Liver (tissue), 10 donors: ENCODE measurements at places on chromosomes 2 and 18. TPM values are rescaled to one million over a fixed set of nuclear protein-coding genes. Genes with fewer than 3 reads are reported as not detected.
A peak's percentile ranks its signal among the peaks of the same experiment; 100 is the strongest.

Gene IL18RAP
- total RNA-seq: 2.1 TPM

Gene REG1B
- not detected for total RNA-seq

Gene LRRTM4
- 0.08 TPM for total RNA-seq

DNA sequence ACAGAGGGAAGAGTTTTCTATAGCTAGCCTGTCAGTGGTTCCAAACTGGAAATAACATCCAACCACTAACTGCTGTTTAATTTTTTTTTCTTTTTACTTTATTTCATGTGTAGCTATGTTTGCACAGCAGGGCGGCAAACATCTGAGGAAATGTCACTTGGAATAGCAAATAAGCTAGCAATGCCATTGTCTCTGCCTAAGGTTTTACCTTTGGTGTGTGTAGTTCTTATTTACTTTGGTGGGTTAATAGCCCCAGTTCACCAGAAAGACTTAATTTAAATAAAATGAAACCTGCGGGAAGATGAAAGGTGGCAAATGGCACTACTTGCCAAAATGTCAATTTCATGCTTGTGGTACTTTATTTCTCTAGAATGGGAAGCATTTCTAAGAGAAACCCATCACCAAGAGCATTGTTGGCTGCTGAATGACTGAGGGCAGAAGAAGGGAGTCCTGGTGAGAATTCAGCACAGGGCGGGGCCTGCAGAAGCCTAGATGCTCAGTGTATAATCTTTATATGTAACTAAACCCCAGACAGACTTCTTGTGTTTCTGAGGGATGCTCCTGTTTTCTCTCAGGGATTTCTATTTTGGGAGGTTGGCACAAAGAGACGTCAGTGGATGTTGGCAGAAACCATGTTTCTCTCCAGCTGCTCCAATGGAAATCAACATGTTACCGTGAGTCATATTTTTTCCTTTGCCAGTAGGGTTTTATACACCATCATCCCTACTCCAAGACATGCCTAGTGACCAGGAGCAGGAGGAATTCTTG is 300.4 kb upstream of the NT5C1B start:
- H3K27ac ChIP-seq: no peak overlapping the region
- no peaks in the 10 kb centered on the region for H3K36me3 ChIP-seq
- H3K4me1 ChIP-seq: no peaks in the 10 kb centered on the region
- DNase-seq: no peak
- H3K4me3 ChIP-seq: no peak overlapping the region

- H3K27me3 ChIP-seq: no peaks in the 10 kb centered on the region
- no peaks in the 10 kb centered on the region for H3K36me3 ChIP-seq
- H3K4me3 ChIP-seq: no peak overlapping the region
- peak overlapping the region; percentile 5 for H3K27ac ChIP-seq
- peaks cover 9% of the 10 kb centered on the region for H3K4me1 ChIP-seq
Observed at GRCh38 chr2:42951263-42951938, 159.0 kb upstream of the HAAO start.

- H3K27ac ChIP-seq: no peak overlapping the region
- DNase-seq: no peak
- H3K27me3 ChIP-seq: no peaks in the 10 kb centered on the region
- peaks cover 3% of the 10 kb centered on the region for H3K4me1 ChIP-seq
Observed at GRCh38 chr2:146777181-146777580, 1067.6 kb upstream of the ACVR2A start.

DNA sequence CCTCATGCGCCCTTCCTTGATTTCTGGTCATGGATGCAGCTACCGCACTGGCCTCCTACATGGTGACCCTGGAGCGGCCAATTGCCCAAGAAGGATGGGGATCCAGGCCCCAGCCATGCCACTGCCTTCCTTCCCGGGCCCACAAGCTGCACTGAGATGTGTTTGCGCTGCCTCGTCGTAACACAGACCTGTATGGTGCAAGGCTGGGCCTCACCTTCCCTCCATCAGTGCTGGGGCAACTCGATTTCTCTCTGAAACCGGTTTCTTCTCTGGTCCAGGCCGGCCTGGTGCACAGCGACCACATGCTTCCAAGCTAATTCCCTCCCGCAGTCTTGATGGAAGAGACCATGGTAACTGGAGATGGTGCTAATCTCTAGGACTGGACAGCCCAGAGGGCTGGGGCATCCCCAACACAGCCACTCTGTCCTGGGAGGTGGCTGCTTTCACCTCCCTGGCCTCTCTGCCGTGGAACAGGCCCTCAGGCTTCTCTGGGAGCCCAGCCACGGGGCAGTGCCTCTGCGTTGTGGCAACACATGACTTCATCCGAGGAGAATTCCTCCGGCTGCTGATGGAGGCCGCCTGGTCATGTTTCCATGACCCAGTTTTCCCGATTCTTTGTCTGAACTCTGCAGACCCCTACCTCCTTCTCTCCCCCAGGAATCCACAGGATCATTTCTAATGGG is 184.2 kb downstream of the GLI2 start:
- H3K27me3 ChIP-seq: no peaks in the 10 kb centered on the region
- H3K4me1 ChIP-seq: no peaks in the 10 kb centered on the region
- no peak overlapping the region for H3K27ac ChIP-seq
- no peak for DNase-seq
- H3K4me3 ChIP-seq: no peak overlapping the region

- no peak overlapping the region for H3K4me3 ChIP-seq
- H3K4me1 ChIP-seq: no peaks in the 10 kb centered on the region
- H3K27me3 ChIP-seq: no peaks in the 10 kb centered on the region
Observed at GRCh38 chr2:186256540-186256939, 229.5 kb upstream of the ZC3H15 start.

DNA sequence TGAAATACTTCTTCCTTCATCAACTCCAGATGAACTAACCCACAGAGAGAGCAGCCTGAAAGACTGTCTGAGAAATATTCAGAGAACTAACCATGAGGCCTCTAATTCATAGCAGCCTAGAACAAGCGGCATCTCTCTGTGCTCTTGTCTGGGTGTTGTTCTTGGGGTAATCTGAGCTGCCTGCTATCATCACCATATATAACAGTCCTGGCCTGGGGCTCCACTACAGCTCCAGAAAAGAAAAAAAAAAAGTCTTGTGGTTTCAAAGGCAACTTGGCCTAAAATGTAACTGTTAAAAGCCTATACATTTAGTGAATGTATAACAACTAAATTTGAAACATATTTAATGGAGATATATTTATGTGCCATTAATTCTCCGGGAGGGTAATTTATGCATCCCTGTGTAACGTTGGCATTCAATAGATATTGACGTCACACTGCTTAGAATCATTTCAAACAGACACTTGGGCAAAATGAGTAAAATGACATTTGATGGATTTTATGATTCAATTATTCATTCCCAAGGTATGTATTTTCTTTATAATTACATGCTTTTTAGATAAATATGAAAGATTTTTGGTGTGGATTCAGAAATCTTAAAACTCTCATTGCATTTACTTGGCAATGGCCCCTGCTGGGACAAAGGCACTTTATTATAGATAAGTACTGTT is 294.3 kb downstream of the HRH4 start:
- peaks cover 3% of the 10 kb centered on the region for H3K27me3 ChIP-seq
- no peaks in the 10 kb centered on the region for H3K4me1 ChIP-seq
- no peak for DNase-seq
- no peak overlapping the region for H3K27ac ChIP-seq

DNA sequence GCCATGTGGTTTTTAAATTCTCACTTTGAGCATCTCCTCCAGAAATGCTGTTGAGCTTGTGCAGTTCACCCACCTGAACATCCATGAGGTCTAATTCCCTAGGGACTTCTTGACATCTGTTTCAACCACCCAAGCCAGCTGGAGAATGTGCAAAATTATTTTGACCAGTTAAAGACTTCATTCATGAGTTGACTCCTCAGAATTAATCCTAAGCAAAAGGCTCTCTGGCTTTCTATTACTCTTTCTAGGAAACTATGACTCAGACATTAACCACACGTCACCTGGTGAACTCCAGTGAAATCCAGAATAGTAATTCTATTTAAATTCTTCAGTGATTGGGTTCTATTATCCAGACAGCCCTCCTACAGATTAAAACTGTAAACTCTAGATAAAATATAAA is 247.5 kb downstream of the NBAS start:
- H3K36me3 ChIP-seq: no peaks in the 10 kb centered on the region
- H3K4me1 ChIP-seq: no peaks in the 10 kb centered on the region
- H3K27me3 ChIP-seq: no peaks in the 10 kb centered on the region

GRCh38 chr18:34953212-34953611 is 88.0 kb upstream of the MAPRE2 start:
- H3K36me3 ChIP-seq: no peaks in the 10 kb centered on the region
- H3K27ac ChIP-seq: no peak overlapping the region
- no peak overlapping the region for H3K4me3 ChIP-seq
- H3K4me1 ChIP-seq: no peaks in the 10 kb centered on the region
- H3K27me3 ChIP-seq: no peaks in the 10 kb centered on the region
- no peak for DNase-seq

DNA sequence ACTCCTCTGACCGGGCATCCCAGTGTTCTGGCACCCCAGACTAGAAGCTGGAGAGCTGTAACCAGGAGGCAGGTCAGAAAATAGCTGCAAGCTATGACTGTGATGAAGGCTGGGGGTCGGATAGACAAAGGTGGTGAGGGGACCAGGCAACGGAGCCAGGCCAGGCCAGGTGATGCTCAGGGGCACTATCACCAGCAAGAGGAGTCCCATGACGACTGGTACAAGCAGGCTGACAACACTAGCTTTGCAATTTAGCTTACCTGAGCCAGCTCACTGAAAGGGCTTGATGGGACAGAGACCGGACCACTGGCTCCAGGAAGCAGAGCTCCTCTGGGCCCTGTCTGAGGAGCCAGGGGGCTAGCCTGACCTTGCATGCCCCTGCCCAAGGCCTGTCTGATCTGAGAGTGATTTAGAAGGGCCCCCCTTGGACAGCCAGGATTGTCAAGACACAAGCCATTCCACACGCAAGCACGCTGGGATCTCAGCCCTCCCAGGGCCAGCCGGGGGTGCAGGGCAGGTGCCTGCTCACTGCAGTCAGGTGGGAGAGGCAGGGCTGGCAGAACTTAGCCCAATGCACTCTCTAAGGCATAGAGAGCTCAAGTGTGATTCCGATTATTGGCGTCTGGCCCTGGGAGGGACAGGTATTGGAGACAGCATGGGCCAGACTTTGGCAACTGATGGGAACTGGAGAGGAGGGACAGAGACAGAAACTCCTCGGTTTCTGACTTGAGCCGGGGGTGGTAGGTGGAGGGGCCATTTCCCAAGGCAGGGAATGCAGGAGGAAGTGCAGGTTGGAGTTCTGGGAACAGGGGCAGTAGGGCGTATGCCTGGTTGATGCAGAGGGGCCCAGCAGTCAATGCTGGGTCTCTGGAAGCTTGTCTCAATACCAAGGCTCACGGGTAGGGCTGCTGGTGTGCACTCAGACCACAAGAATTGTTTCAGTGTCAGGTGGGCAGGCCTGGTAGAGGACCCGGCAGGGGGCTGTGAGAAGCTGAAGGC is 47.7 kb downstream of the MYO7B start:
- H3K4me3 ChIP-seq: no peak overlapping the region
- no peaks in the 10 kb centered on the region for H3K36me3 ChIP-seq
- H3K27ac ChIP-seq: no peak overlapping the region
- H3K4me1 ChIP-seq: no peaks in the 10 kb centered on the region
- no peaks in the 10 kb centered on the region for H3K27me3 ChIP-seq
- DNase-seq: no peak

DNA sequence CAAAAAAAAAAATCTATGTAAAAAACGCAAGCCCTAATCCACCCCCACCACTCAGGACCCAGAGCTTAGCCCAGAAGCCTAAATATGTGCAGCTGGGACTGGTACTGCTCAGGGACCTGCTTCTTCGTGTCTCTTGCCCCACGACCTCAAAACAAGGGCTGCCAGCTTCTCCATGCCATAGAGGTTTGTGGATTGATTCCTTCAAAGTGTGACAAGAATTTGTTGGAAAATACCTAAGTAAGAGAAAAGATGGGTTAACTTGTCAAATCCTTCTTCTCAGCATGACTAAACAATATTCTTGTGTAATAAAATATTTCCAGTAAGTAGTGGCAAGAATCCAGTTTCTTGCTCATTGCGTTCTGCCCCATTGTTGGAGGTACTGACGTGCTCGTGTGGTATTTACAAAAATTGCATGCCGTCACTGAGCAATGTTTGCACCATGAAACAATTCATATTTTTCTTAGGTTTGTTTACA is 825 bp upstream of the SCYGR1 start:
- H3K4me3 ChIP-seq: no peak overlapping the region
- no peak overlapping the region for H3K27ac ChIP-seq
- no peaks in the 10 kb centered on the region for H3K36me3 ChIP-seq
- no peaks in the 10 kb centered on the region for H3K27me3 ChIP-seq

DNA sequence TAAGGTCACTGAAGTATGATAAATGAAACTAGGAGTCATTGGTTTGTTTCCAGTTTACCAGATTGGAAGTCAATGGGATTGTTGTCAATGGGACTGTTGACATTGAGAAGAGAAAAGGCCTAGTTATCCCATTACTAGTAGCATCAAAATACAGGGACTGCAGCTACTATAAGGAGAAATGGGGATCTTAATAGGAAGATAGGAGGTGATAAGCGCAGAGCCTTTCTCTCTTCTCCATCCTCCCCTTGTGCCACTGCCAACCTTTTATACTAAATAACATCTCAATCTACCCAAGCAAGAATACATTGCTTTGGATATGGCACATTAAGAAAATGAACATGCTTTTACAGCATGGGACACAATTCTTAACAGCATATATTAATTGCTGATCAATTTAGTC is 10.5 kb upstream of the BBS5 start:
- no peaks in the 10 kb centered on the region for H3K36me3 ChIP-seq
- no peak overlapping the region for H3K27ac ChIP-seq
- no peaks in the 10 kb centered on the region for H3K4me1 ChIP-seq
- DNase-seq: no peak
- no peaks in the 10 kb centered on the region for H3K27me3 ChIP-seq
- no peak overlapping the region for H3K4me3 ChIP-seq

- H3K27me3 ChIP-seq: no peaks in the 10 kb centered on the region
- no peak for DNase-seq
- no peaks in the 10 kb centered on the region for H3K36me3 ChIP-seq
- no peak overlapping the region for H3K4me3 ChIP-seq
- no peak overlapping the region for H3K27ac ChIP-seq
Observed at GRCh38 chr18:43563780-43564179, 286.5 kb upstream of the SYT4 start.

GRCh38 chr18:76524900-76525698 is 30.1 kb upstream of the ZNF516 start:
- H3K4me3 ChIP-seq: peak overlapping the region; percentile 41
- no peak for DNase-seq
- H3K36me3 ChIP-seq: no peaks in the 10 kb centered on the region
- no peaks in the 10 kb centered on the region for H3K27me3 ChIP-seq
- H3K27ac ChIP-seq: no peak overlapping the region
- H3K4me1 ChIP-seq: peaks cover 25% of the 10 kb centered on the region

- no peak overlapping the region for H3K4me3 ChIP-seq
- no peaks in the 10 kb centered on the region for H3K27me3 ChIP-seq
- H3K4me1 ChIP-seq: no peaks in the 10 kb centered on the region
- no peak for DNase-seq
Observed at GRCh38 chr18:2893676-2894075, 46.9 kb downstream of the EMILIN2 start.

DNA sequence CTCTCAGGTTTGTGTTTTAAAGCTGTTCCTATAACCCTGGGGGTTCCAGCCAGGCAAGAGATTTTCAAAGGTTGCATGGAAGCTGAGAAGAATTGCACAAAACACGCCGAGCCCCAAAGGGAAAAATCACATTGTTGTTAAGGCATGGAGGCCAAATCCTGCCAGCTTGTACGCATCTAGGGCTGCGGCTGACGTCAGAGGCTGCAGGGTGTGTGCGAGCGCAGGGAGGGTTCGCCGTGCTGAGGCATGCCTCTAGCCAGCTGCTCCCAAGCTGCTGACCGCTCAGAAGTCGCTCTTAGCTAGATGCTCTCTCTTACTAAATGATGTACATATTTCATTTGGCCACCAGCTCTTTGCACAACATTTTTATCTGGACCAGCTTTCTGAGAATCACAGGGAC is 191.8 kb downstream of the LPIN1 start:
- no peaks in the 10 kb centered on the region for H3K4me1 ChIP-seq
- DNase-seq: no peak
- no peaks in the 10 kb centered on the region for H3K27me3 ChIP-seq
- H3K27ac ChIP-seq: no peak overlapping the region
- no peak overlapping the region for H3K4me3 ChIP-seq
- H3K36me3 ChIP-seq: no peaks in the 10 kb centered on the region
